Effector memory CD8-positive, alpha-beta T cell (primary cell): ENCODE measurements at places on chromosomes 11 and 22.

DNA sequence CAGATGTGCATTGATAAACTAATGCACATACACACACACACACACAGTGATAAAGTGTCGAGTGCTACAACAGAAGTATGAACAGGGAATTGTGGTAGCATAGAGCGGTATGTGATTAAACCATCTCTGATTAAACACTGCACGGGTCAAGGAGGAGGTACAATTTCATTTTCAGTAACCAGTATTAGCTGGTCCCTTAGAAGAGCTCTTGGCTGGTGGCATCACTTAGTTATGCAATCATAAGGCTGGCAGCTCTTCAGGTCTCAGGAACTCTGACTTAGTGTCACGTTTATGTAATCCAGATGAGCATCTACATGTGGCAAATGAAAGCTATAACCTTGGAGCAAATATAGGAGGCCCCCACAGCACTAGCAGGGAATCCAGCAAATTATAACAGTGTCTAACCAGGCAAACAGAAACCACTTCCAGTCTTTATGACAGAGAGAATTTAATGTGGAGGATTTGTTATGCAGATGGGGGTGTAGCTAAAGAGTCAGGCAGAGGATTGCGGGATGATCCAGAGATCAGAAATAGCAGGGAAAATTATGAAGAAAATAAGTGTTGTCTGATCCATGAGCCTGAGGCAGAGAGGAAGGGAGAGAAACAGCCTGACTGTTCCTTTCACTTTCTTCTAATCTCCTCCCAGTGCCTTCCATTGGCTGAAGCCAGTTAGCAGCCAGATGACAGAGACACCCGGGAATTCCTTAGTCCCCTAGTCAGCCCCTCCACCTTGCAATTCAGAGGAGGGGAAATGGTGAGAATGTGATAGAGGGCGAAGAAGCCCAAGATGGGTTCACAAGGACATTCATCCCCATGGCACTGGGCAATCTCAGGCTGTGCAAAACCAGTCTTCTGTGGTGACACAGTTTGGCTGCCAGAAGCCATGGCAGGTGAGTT is 533.1 kb upstream of the TENM4 start:
- no peak for DNase-seq

GRCh38 chr22:40024201-40025061 is 29.7 kb downstream of the FAM83F start:
- DNase-seq = peak; percentile 46

DNA sequence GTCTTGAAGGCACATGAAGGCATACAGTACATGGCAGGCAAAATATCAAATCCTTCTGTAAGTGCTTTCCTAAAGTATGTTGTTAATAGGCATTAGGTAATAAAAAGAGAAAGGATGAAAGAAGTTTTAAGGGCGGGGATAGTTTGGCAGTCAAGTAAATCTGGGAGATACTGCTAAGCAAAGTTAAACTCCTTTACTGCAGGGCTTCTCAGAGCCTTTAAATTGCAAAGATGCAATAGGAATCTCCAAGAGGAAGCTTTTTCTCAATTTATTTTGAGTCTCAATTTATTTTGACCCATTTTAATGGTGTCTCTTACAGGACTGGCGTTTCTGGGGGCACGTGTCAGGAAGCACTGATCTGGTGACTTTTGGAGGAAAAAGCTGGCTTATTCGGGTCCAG is 12.8 kb upstream of the PHF21A start:
- no peak for DNase-seq

GRCh38 chr22:23291806-23292452 is 111.6 kb downstream of the BCR start:
- no peak for DNase-seq

DNA sequence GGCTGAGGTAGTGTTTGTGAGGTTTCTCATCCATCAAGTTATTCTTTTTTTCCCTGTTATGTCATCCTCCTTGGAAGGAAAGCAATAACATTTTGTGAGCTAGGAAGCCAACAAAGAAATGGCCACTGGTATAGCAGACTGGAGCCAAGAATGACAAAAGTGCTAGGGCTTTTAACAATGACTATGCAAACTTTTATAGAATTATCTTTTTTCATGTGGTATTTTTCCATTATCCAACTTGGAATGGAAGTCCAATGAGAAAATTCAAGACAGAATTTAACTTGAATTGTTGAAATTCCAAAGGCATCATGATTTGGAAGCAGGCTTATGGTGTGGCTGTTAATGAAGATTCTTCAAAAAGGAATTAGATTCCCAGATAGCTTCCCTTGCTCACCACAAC is 216.4 kb upstream of the PDGFD start:
- no peak for DNase-seq

DNA sequence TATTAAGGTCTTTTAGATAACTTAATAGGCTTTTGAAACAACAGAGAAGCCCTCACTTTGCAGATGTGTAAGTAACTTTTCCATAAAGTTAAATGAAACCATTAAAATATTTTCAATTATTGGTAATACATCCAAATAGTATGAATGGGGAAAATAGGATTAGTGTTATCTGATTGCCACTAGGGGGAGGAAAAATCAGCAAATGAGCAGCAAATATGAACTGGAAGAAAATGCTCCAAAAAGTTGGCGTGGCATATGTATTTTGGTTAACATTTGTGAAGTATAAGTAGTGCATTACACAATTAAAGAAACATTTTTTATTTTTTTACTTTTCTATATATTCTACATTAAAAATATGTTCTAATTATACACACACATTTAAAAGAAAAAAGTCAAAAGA is 259.8 kb upstream of the ANO5 start:
- no peak for DNase-seq

GRCh38 chr11:134647066-134647743 is 235.2 kb upstream of the B3GAT1 start:
- no peak for DNase-seq

- no peak for DNase-seq
Measured at GRCh38 chr11:103497268-103497667, 388.0 kb downstream of the DYNC2H1 start.
